ENCODE measurements at places on chromosomes 2 and 18. TPM values are rescaled to one million over a fixed set of nuclear protein-coding genes. Genes with fewer than 3 reads are reported as not detected.

AMER3 gene
- not detected for total RNA-seq

KCNE4 gene
- 0.65 TPM for total RNA-seq

LINC00305 gene
- total RNA-seq, result not detected

ACADL gene
- not detected for total RNA-seq

MSGN1 gene
- total RNA-seq, result not detected

FBXO41 gene
- 0.19 TPM for total RNA-seq

CD8B2 gene
- total RNA-seq, result not detected

STAMBP gene
- 18.9 TPM for total RNA-seq

DYSF gene
- 166 TPM for total RNA-seq

RGPD6 gene
- total RNA-seq, result 25.9 TPM

SLC66A3 gene
- total RNA-seq, result 24.4 TPM

ATP6V1B1 gene
- 0.76 TPM for total RNA-seq

ITGA4 gene
- total RNA-seq, result 1.9 TPM

FNDC4 gene
- 11.6 TPM for total RNA-seq

RAX gene
- not detected for total RNA-seq

IL1R2 gene
- total RNA-seq, result not detected

GPBAR1 gene
- total RNA-seq, result 0.16 TPM

STRN gene
- 14.7 TPM for total RNA-seq

PDE1A gene
- 0.16 TPM for total RNA-seq

CYBRD1 gene
- total RNA-seq, result 22.2 TPM

ZNF804A gene
- total RNA-seq, result 0.16 TPM

FIGN gene
- 0.31 TPM for total RNA-seq

IL1RL1 gene
- total RNA-seq, result 3.3 TPM

RFTN2 gene
- total RNA-seq, result 7.8 TPM

CNTNAP5 gene
- total RNA-seq, result under 0.01 TPM

VWC2L gene
- total RNA-seq, result not detected

SPEG gene
- 0.44 TPM for total RNA-seq

RGPD4 gene
- not detected for total RNA-seq

NPC1 gene
- 60.4 TPM for total RNA-seq

SATB2 gene
- total RNA-seq, result 0.65 TPM

IRS1 gene
- 0.06 TPM for total RNA-seq

UNC50 gene
- total RNA-seq, result 50.3 TPM

TXNDC2 gene
- total RNA-seq, result not detected

SH2D6 gene
- total RNA-seq, result 0.16 TPM

SULT1C4 gene
- 82.8 TPM for total RNA-seq

KLHL29 gene
- 1.3 TPM for total RNA-seq

ITPRIPL1 gene
- total RNA-seq, result 4.7 TPM

TRIM43 gene
- total RNA-seq, result not detected

RPRM gene
- total RNA-seq, result not detected

LRRC30 gene
- not detected for total RNA-seq

MFF gene
- 23.5 TPM for total RNA-seq

Measured in bladder microvascular endothelial cell (primary cell).